GM04503 (cell line): ENCODE measurements at places on chromosomes 3 and 15.
A peak's percentile ranks its signal among the peaks of the same experiment; 100 is the strongest.

DNA sequence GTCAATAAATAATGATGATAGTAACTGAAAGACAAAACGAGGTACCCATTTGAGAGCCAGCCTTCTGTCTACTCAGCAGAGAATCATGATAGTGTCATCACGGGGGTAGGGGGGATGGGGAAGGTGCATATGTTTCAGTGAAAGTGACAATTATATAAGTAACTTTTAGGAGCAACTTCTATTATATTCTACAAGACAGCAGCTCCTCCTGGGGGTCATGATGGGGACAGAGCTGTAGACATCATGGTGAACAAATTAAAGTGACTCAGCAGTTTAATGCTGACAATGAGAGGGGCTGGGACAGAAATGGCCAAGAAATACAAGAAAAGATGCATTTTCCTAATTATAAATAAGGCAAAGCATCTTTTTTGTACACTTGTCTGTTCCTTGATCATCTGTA is 11.8 kb downstream of the CAPN3 start:
- no peak for DNase-seq

- no peak for DNase-seq
Measured at GRCh38 chr3:51024121-51024520, 349.4 kb downstream of the DOCK3 start.

- peak; percentile 59 for DNase-seq
Measured at GRCh38 chr3:151404316-151404715, 19.8 kb upstream of the P2RY12 start.

DNA sequence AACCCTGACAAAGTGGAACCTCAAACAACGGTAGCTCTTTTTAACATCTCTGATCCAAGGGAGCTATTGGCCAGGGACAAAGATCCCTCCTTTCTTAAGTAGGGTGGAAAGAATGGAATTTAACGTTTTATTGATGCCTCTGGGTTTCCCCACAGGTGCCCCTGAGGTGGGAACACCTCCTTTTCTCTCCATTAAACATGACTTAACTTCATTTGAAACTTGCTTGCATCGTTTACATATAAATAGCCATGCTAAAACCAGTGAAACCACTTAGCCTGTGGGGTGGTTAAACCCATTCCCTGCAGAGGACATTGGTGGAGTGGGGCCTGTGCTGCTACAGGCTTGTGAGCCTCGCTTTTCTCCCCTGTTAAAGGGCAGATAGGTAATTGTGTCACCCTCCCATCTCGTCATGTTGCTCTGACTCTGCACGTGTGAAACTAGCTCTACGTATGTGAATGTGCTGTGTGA is 9.7 kb downstream of the CGNL1 start:
- DNase-seq, result no peak

GRCh38 chr15:62126364-62126763 is 38.7 kb downstream of the C2CD4B start:
- DNase-seq, result no peak

DNA sequence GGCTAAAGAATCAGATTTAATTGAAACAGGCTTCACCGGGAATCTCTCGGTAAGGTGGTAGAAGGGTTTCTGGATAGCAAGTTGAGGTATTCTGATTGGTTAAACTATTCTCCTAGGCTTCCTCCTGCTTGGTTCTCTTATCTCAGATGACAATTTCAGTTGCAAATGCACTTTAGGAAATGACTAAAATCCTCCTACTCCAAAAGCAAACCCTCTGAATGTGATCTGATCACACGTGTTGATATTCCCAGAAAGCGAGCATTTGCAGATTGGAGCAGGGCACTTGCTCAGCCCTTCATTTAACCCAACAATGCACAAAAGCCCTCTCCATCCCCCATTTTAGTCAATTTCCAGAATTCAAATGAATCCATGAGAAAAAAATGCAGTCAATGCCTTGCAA is 55.6 kb upstream of the ICE2 start:
- no peak for DNase-seq

DNA sequence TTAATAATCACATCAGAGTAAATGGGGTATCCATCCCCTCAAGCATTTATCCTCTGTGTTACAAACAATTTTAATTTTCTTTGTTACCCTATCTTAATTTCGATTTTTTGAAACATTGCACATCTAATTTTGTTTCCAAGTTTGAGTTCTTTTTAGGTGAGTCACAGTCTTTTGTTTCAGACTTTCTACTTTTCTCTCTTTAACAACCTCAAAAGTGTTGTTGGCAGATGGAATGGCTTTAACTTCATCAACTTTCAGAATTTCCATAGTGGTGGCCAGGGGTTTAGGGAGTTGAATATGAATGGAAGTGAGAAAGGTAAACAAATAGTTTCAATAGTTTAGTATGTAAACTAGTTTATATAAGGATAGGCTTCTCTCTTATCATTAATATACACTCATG is 223.0 kb upstream of the MLF1 start:
- peak; percentile 31 for DNase-seq

DNA sequence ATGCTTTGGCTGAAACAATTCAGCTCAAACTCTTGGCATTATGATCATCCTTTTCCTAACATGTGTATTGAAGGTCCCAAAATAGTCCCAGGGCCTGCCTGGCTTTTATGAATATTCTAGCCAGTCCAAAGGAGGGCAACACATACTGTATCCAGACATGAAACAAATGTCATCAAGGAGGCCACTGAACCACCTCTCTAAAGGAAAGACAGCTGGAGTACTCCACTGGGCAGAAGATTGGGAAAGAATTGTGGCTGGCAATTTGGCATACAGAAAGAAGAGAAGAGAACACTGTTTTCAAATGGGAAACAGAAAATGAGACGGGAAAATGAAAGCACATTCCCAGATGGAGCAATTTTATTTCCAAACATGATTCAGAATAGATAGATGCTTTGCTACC is 80.6 kb downstream of the NCEH1 start:
- no peak for DNase-seq

GRCh38 chr15:31269816-31270575 is 56.6 kb upstream of the KLF13 start:
- DNase-seq, result no peak

GRCh38 chr15:26767169-26767670 is 5.6 kb downstream of the GABRB3 start:
- DNase-seq, result no peak

GRCh38 chr15:85947936-85948335 is 131.7 kb upstream of the AGBL1 start:
- no peak for DNase-seq

DNA sequence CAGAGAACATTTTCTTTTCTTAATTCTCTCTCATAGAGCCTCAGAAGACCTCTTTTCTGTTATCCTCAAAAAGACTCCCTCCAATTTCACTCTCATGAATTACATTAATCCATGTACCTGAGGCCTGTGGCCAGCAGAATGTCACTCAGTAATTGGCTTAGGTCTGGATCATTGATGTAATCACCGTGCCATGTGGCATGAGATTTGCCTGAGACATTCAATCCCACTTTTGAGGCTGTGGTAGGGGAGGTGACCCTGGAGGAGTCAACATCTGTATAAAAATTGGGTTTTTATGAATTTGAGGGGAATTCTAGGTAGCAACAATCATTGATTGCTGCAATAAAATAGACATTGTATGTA is 295.3 kb downstream of the GBE1 start:
- no peak for DNase-seq

GRCh38 chr15:90225504-90226234 is 8.1 kb downstream of the CIB1 start:
- DNase-seq, result no peak

GRCh38 chr15:29128671-29129070 is 141.0 kb downstream of the NSMCE3 start:
- DNase-seq, result no peak

- no peak for DNase-seq
Measured at GRCh38 chr3:177419904-177420601, 222.8 kb upstream of the TBL1XR1 start.

DNA sequence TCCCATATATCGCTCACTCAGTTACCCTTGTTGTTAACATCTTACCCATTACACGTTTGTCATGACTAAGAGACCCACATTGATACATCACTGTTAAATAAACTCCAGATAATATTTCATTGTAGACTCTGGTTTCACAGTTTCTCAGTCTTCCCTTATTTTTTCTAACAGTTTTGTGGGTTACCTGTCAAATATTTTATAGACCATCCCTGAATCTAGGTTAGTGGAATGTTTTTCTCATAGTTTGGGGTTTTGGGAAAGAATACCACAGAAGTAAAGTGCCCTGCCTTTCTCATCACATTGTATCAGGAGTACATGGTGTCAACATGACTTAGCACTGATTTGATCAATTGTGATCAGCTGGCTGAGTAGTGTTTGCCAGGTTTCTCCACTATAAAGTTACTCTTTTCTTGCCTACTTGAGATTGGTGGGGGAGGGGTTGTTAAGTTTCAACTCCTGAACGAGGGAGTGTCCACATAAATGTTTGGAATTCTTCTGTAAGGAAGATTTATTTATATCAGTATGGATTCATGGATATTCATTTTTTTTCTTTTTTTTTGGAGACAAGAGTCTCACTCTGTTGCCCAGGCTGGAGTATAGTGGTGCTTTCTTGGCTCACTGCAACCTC is 25.9 kb downstream of the RNF111 start:
- DNase-seq, result no peak

DNA sequence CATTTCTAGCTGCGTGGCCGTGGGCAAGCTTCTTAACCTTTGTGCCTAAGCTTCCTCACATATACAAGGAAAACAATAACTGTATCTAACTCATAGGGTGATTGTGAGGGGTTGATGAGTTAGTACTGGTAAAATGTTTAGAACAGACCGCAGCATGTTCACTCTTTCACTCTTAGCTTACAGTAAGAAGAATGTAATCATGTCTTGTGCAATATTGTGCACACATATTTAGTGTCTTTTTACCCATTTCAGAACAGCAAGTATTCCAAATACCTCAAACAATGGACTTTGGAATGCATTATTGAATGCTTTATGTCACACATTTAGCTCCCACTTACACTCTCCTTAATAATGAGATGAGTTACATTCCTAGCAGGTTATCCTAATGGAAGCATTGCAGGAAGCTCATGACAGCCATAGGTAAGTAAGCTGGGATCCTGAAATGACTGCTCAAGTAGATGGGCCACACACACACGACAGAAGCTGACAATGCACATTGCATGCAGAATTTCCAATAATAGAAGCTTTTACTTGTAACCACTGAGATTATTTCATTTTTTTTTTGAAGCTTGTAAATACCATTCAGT is 468.9 kb upstream of the WNT5A start:
- no peak for DNase-seq

DNA sequence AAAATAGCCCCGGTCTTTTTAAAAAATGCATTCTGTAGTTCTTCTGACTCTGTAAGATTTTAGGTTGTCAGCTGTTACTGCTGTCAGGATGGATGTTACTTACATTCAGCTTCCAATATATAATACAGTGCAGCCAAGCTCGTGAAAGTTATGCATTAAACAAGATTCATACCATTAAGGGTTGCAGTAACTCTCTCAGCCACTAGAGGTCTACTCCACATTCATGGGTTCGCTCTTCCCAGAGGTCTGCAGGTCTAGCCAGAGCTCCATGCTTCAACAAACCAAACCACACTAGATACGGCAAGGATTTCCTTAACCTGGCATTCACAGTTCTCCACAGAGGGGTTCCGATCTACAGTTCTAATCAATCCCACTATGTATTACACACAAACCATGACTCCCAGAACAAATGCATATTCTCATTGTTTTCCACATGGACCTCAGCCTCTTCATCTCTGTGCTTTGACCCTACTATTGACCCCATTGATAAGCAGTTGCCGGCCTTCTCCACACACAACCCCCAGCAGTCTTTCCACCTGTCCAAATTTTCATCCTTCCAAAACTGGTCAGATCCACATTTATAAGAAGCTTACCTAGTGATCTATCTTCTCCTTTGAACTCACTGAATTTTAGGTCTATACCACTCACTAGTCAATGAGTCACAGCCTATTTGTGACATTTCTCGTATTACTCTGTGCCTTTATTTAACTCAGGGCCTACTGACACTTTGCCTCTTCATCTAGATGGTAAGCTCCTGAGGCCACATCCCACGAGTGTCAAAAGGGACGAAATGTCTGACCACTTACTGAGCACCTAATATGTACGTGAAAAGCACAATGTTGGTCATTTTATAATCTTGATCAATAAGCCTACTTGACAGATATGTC is 33.7 kb downstream of the RORA start:
- no peak for DNase-seq

- peak; percentile 67 for DNase-seq
Measured at GRCh38 chr15:80182611-80183261, 29.9 kb downstream of the FAH start.

- no peak for DNase-seq
Measured at GRCh38 chr3:129722527-129722926, 116.1 kb upstream of the PLXND1 start.

DNA sequence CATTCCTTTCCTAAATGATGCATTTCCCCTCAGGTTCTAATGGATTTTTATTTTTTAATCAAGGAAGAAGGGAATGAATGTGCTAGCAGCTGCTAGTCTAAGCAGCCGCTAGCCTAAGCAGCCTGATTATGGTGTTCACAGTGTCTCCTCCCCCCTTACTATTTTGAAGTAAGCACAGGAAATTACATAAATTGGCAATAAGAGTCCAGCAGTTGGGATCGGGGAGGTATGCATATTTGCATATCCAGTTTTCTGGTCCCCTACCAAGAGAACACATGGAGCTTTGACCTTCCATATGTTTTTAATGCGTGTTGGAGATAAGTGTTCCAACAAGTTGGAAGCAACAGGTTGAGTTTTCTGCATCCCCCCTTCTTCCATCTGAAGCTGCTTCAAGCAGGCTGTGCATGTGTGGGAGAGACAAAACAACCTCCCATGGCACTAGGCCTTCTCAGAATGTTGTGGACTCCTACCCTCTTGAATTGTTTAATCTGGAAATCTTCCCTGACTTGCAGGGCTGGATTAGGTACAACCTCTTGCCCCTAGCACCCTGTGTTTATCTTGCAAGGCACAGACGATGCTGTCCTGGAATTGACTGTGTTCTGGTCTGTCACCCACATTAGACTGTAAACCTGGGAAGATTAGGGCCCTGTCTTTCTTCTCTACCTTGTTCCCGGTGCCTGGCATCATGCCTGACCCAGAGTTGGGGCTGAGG is 124.8 kb upstream of the LRIG1 start:
- no peak for DNase-seq

DNA sequence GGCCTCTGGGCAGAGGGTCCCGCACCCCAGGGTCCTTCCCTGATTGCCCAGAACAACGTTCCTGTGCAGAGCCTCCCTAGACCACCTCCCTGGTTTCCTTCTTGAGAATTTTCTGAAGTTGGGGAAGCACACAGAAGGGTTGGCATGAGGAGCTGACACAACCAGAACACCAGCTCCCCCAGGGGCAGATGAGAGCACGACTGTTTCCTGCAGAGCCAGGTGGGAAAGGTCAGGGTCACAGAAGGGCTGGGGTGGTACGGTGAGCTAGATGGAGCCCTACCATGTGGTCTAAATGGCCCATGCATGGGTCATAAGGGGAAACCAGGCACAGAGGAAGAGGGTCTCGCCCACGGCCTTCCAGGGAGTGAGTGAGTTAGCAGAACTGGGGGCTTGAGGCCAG is 10.4 kb downstream of the PPCDC start:
- DNase-seq, result no peak

GRCh38 chr3:184727357-184728009 is 15.6 kb upstream of the MAGEF1 start:
- DNase-seq, result peak; percentile 25

GRCh38 chr3:10614168-10614567 is 108.8 kb upstream of the ATP2B2 start:
- no peak for DNase-seq

- DNase-seq, result no peak
Measured at GRCh38 chr3:117302428-117302827, 592.8 kb downstream of the TUSC7 start.
